CD14-positive monocyte (primary cell): ENCODE measurements at places on chromosomes 4 and X.

GRCh38 chr4:122728856-122729255, 3.6 kb upstream of the BBS12 start:
- H3K4me3 ChIP-seq, result no peak overlapping the region
- no peak for DNase-seq
- H3K36me3 ChIP-seq, result no peaks in the 10 kb centered on the region
- H3K4me1 ChIP-seq, result peaks cover 13% of the 10 kb centered on the region
- H3K27ac ChIP-seq, result no peak overlapping the region

GRCh38 chr4:26288355-26288909, 32.4 kb upstream of the RBPJ start:
- peak overlapping the region; percentile 99 for H3K27ac ChIP-seq
- no peaks in the 10 kb centered on the region for H3K27me3 ChIP-seq
- H3K36me3 ChIP-seq, result no peaks in the 10 kb centered on the region
- peak overlapping the region; percentile 43 for H3K4me3 ChIP-seq
- H3K4me1 ChIP-seq, result peaks cover 41% of the 10 kb centered on the region

- H3K27me3 ChIP-seq, result no peaks in the 10 kb centered on the region
- H3K4me1 ChIP-seq, result no peaks in the 10 kb centered on the region
- no peak overlapping the region for H3K4me3 ChIP-seq
- no peaks in the 10 kb centered on the region for H3K36me3 ChIP-seq
- no peak for DNase-seq
Measured at GRCh38 chr4:37490391-37491347, 195.5 kb downstream of the RELL1 start.

- peaks cover 46% of the 10 kb centered on the region for H3K4me1 ChIP-seq
- H3K27me3 ChIP-seq, result no peaks in the 10 kb centered on the region
- H3K27ac ChIP-seq, result peak overlapping the region; percentile 28
- no peak overlapping the region for H3K4me3 ChIP-seq
- no peaks in the 10 kb centered on the region for H3K36me3 ChIP-seq
Measured at GRCh38 chr4:38177035-38177546, 216.9 kb downstream of the PTTG2 start.

GRCh38 chr4:163649557-163650091, 155.1 kb downstream of the TMA16 start:
- H3K4me1 ChIP-seq, result peaks cover 12% of the 10 kb centered on the region
- H3K27ac ChIP-seq, result no peak overlapping the region
- H3K36me3 ChIP-seq, result no peaks in the 10 kb centered on the region
- H3K27me3 ChIP-seq, result no peaks in the 10 kb centered on the region

- H3K27ac ChIP-seq, result no peak overlapping the region
- H3K4me3 ChIP-seq, result no peak overlapping the region
- H3K27me3 ChIP-seq, result no peaks in the 10 kb centered on the region
- peaks cover 6% of the 10 kb centered on the region for H3K4me1 ChIP-seq
Measured at GRCh38 chr4:139643042-139643895, 22.4 kb upstream of the MGST2 start.

DNA sequence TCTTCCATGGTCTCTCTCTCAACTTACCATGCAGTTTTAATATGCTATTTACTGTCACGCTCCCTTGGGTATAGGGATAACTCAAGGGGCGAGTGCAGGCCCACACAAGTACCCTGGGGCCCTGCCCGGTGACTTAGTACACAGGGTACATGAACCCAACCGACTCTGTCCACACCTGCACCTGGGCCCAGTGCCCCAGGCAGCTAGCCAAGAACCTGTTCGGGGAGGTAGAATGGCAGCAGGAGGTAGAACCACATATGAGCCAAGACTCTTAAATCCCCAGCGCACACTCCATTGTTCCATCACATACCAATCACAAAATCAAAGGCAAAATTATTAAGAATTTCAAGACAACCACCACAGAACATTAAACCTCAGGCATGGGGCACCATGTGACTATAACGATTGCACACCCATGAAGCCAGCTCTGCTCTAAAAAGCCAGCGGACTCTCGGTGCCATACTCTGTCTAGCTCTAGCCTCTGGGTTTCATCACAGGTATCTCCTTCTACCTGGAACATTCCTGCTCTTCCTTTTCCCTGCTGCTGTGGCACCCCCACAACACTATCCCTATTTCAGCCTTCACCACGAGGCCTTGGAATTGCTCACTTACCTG, 14.6 kb downstream of the PHF8 start:
- no peak overlapping the region for H3K27ac ChIP-seq
- no peak for DNase-seq
- no peaks in the 10 kb centered on the region for H3K27me3 ChIP-seq
- H3K36me3 ChIP-seq, result peaks cover 58% of the 10 kb centered on the region
- H3K4me3 ChIP-seq, result no peak overlapping the region
